ENCODE measurements at places on chromosomes 4 and X. TPM values are rescaled to one million over a fixed set of nuclear protein-coding genes. Genes with fewer than 3 reads are reported as not detected.

GRCh38 chr4:112510291-112511092 is 5.5 kb downstream of the NEUROG2 start:
- DNase-seq, result no peak

DNA sequence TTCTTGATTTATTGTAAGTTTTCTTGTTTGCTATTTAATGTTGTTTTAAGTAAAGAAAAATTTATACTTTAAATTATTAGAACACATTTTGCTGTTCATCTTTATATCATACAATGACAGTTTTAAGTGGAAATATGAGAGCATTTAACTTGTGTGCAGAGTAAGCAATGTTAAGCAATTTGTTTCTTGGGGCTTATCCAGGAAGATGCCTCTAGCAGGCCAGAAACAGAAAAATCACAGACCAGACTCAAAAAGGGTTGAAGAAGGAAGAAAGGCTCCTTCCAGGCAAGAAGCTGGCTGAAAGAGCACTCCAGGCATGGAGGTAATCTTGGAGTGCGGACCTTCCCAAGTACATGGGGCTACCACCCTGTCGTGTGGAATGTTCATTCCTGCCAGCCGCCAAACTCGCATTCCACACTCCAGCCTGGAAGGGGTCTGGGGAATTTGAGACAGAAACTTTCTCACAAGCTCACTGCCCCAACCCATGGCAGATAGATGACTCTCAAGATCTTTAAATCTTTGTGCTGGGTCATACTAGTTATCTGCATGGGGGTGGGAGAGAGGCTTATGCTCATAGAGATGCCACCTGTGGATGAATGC is 1521.3 kb upstream of the AGA start:
- DNase-seq, result no peak

Gene SULT1B1
- total RNA-seq, result not detected

Gene MAGT1
- 54.7 TPM for total RNA-seq

Gene NPY2R
- total RNA-seq, result not detected

Gene GAGE1
- total RNA-seq, result not detected

GRCh38 chrX:121571333-121571732 is 523.9 kb downstream of the GLUD2 start:
- no peak for DNase-seq

GRCh38 chr4:24137671-24138601 is 248.1 kb upstream of the PPARGC1A start:
- DNase-seq, result no peak

- DNase-seq, result no peak
Measured at GRCh38 chr4:41712425-41712824, 36.1 kb downstream of the PHOX2B start.

DNA sequence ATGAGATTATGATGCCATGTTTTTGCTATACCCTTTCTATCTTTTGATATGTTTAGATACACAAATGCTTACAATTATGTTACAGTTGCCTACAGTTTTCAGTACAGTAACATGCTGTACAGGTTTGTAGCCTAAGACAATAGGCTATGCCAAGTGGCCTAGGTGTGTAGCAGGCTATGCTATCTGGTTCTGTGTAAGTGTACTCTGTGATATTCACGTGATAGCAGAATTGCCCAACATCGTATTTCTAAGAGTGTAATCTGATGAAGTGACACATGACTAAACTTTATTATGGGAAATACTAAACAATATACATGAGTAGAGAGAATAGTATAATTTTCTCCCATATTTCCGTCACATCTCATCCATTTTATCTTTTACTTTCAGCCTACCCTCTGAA is 97.0 kb downstream of the CLDN22 start:
- DNase-seq, result no peak

Gene TRIM75
- not detected for total RNA-seq

DNA sequence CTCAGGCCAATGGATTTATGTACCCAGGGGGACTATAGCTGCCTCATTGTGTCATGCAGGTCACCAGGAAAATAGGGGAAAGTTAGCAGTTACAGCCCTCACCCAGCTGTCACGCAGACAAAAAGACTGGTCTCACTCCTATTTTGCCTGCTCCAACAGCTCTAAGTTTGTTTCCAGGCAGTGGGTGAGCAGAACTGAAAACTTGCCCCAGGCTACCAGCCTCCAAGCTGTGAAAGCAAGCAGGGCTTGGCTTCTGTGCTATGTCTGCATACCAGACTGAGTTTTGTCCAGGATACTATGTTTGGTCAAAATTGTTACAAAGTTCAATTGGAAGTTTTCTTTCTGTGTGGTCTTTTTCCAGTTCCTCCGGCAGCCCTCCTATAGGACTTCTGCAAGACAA is 628.4 kb downstream of the FAM133A start:
- no peak for DNase-seq

DNA sequence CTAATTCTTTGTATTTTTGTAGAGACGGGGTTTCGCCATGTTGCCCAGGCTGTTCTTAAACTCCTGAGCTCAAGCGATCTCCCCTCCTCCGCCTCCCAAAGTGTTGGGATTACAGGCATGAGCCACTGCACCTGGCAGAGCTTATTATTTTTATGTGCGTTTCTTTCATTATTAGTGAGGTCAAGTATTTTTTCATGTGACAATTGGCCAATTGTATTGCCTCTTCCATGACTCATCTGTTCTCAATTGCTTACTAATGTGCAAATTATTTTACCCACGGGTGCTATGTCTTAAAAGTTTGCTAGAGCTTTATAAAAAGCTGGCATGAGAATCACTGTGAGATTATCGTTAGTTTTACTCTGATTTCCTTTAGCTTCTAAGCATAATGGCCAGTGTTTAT is 13.0 kb upstream of the ARX start:
- DNase-seq, result no peak

DNA sequence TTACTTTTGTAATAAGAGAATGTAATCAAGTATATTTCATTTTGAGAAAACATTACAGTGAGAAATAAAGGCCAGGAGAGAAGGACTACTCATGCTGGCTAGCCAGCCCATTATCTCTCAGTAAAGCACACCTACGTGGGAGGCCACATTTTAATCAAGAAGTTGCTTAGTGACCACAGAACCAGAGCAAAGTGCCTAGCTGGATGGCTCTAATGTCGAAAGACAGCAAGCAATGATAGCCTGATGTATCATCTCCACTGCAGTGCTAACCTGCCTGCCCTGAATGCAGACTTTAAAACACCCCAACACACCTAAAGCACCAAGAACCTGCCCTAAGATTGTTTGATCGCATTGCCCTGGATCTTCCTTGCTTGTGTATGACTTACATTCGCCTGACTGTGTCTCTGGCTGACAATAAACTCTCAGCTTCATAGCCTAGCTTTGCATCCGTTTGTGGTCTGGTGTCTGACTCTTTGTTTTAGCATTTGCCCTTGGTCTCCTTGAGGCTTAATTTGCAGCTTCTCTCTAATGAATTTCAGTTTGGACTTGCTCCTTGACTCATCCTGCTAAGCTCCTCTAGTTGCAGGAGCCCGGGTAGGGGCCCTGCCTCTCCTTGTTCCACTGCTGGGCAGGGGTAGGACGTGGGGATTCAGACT is 31.4 kb upstream of the SOWAHD start:
- no peak for DNase-seq

- DNase-seq, result no peak
Measured at GRCh38 chrX:95071621-95072020, 1397.6 kb downstream of the FAM133A start.

DNA sequence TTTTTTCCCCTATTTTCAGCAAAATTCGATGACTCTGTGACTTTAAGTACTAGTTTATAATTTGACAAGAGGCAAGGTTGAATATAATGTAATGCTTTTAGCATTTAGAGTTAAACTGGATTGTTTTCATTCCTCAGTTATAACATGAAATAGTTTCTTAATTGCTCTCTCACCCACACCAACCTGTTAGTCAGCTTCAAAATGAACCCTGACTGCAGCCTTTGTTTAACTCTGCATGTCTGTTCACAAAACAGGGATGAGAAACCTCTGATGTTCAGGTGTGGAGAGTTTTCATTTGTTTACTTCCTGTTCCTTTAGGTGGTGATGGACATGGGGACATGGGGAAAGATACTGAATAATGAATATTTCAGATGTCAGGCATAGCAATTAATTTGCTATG is 49.9 kb upstream of the MND1 start:
- no peak for DNase-seq

DNA sequence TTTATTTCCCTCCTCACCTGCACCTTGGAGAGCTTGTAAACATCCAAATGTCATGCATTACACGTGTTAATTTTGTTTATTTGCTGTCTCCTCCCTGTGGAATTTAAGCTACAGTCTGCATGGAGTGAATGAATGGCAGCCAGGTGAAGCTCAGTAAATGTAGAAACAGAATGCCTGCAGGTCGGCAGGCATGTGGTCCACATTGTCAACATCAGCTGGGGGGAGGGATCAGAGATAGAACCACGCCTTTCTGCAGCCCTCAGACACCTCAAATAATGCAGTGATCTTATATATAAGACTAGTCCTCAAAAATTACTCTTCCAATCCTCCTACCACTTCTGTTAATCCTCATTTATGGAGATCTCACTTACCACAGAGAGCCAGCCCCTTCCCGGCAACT is 131.2 kb upstream of the KIT start:
- DNase-seq, result no peak

DNA sequence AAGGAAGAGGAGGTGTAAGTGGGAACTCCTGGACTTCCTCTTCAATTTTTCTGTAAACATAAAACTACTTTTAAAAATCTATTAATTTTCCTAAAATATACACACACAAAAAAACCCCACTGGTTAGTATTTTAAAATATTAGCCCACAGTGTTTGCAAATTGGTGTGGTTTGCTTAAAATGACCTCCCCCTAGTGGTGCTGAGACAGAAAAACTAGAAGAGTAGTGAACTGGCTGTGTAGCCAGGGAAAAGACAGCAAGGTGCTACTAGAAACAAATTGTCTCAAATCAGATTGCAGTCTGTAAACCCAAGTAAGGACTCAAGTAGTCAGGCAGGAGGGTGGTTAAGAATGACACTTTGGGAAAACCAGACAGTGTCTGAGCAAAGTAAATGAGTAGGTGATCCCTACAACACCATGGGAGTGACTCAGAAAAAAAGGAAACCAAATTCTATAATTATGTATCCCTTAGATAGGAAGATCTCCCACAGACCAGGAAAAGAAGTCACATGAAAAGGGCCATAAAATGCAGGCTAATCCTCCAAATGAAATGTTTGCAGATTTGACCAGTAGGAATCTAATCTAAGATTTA is 26.0 kb downstream of the AMTN start:
- DNase-seq, result no peak

DNA sequence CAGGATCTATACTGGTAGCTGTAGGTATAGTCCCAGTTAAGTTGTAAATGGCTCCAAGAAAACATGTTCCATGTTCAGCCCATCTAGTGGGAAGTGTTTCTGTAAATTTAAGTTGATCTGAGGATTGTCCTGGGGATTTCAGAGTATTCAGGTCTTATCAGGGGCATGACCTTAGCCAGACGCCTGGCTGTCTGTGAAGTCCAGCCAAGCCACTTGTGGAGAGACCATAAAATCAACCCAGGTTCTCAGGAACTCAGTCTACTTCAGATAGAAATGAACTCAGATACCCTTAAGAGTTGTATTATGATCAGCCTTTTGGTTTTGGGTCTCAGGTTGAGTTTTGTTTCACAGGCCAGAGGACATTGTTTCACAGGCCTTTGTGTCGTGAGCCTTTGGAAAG is 95.9 kb downstream of the EGF start:
- no peak for DNase-seq

Gene RASGEF1B
- 13.6 TPM for total RNA-seq

GRCh38 chr4:184267673-184268583 is 50.3 kb upstream of the ENPP6 start:
- DNase-seq, result peak; percentile 57

GRCh38 chr4:162706051-162706450 is 460.6 kb downstream of the NAF1 start:
- no peak for DNase-seq

Gene VMA21
- total RNA-seq, result 55.7 TPM

Gene CYLC1
- not detected for total RNA-seq

DNA sequence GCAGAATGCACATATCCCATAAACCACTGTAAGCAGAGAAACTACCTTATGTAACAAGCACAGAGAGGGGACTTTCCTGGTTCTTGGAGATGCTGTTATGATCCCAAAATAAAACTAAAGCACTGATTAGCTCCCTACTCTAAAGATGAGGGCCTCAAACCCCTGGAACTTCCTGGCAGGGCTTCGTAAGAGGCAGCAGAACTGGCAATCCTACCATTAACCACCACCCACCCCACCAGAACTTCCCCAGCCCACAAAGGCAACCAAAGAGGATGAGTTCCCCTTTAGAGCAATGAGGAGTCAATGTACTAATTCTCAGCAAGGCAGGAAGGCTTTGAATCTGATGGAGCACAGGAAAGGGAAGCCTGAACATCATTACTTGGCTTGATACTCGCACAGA is 436.5 kb upstream of the FRG1 start:
- no peak for DNase-seq

Data from kidney epithelial cell (primary cell).